Activated naive CD8-positive, alpha-beta T cell treated with anti-CD3 and anti-CD28 coated beads for 36 hours (primary cell): ENCODE measurements at places on chromosomes 1 and 21. TPM values are rescaled to one million over a fixed set of nuclear protein-coding genes. Genes with fewer than 3 reads are reported as not detected.

- no peak for DNase-seq
Observed at GRCh38 chr1:93851327-93851712, 27.7 kb downstream of the DNTTIP2 start.

DNA sequence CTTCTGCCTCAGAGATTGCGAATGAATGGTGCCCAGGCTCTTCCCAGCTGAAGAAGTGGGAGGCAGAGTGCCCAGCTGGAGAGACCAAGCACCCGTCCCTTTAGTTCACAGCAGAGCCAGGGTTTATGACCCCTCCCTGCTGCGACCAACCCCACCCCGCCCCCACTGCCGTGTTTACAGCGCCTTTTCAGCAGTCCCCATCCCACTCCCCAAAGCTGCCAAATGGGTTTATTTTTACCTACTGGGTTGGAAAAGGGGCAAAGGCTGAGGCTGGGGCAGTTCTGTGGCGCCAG lies 23.6 kb downstream of the DYRK3 start:
- DNase-seq: no peak

GRCh38 chr1:169491845-169492281 lies 6.1 kb upstream of the SLC19A2 start:
- DNase-seq: no peak

- DNase-seq: no peak
Observed at GRCh38 chr21:44944596-44944995, 4.8 kb downstream of the SLX9 start.

Gene GPR37L1
- not detected for total RNA-seq

Gene LEMD1
- not detected for total RNA-seq
